ENCODE measurements at places on chromosomes 1 and 21. TPM values are rescaled to one million over a fixed set of nuclear protein-coding genes. Genes with fewer than 3 reads are reported as not detected.

The PDC gene
- 0.53 TPM for total RNA-seq

The CRYBG2 gene
- not detected for total RNA-seq

The AK4 gene
- 31.3 TPM for total RNA-seq

The BARHL2 gene
- not detected for total RNA-seq

The SYPL2 gene
- total RNA-seq = 1.8 TPM

All from smooth muscle cell of the coronary artery (primary cell).